Activated CD4-positive, alpha-beta memory T cell treated with anti-CD3 and anti-CD28 coated beads, Interleukin-2, amount 10 ng/mL, durations not matched to agents 7 days and 5 days (primary cell): ENCODE measurements at places on chromosomes 6 and 20. TPM values are rescaled to one million over a fixed set of nuclear protein-coding genes. Genes with fewer than 3 reads are reported as not detected.

The OCSTAMP gene
- not detected for total RNA-seq

DNA sequence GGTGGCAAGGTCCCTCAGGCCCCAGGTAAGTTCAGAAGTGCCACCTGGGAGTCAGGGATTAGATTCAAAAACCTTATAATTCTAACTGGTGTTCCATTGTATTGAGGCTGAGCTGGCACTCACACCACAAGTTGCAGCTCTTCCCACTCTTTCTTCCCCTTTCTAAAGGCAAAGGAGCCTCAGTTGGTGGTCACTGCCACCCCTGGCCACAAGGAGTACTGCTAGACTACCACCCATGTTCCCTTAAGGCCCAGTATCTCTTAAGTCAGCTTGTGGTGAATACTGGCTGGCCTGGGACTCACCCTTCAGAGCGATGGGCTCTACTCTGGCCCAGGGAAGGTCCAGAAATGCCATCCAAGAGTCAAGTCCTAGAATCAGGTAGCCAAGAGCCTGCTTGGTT, 421.1 kb upstream of the KHDRBS2 start:
- H3K27me3 ChIP-seq: no peaks in the 10 kb centered on the region
- H3K4me3 ChIP-seq: no peak overlapping the region
- DNase-seq: no peak
- H3K4me1 ChIP-seq: no peaks in the 10 kb centered on the region
- H3K36me3 ChIP-seq: no peaks in the 10 kb centered on the region
- no peak overlapping the region for H3K27ac ChIP-seq

DNA sequence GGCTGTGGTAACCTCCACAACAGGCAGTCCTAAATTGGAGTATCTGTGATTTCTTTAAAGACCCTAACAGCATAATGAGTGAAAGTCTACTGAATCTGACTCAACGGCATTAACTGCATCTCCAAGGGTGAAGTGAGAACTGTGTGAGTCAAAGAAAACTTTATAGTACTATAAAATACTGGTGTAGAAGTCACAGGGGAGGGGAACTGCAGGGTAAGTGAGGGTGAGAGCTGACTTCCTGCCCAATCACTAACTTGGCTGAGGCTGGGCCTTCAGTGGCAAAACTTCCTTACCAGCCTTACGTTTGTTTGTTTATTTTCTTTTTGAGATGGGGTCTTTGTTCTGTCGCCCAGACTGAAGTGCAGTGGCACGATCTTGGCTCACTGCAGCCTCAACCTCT, 109.8 kb downstream of the PTPRK start:
- no peaks in the 10 kb centered on the region for H3K27me3 ChIP-seq
- no peak overlapping the region for H3K27ac ChIP-seq
- H3K4me3 ChIP-seq: no peak overlapping the region
- H3K36me3 ChIP-seq: no peaks in the 10 kb centered on the region

DNA sequence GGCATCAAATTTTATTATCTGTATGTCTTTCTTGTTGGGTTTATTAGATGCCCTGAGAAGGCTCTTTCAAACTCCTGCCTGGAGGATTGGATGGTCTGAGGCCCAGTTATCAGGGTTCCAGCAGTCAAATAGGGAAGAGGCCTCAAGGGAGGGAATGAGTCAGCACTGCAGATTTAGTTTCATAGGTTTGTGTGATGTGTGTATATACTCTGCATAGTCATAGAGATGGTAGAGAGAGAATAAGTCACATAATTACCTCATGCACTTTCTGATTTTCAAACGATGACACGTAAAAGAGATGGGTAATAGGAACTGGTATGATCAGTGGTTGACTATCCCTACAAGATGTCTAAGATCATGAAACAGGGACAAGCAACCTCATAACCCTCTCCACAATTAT, 82.1 kb downstream of the ADAT2 start:
- DNase-seq: no peak
- no peaks in the 10 kb centered on the region for H3K36me3 ChIP-seq
- H3K27me3 ChIP-seq: peaks cover 2% of the 10 kb centered on the region
- H3K27ac ChIP-seq: no peak overlapping the region
- no peak overlapping the region for H3K4me3 ChIP-seq
